ENCODE measurements at places on chromosomes 12 and 14.

DNA sequence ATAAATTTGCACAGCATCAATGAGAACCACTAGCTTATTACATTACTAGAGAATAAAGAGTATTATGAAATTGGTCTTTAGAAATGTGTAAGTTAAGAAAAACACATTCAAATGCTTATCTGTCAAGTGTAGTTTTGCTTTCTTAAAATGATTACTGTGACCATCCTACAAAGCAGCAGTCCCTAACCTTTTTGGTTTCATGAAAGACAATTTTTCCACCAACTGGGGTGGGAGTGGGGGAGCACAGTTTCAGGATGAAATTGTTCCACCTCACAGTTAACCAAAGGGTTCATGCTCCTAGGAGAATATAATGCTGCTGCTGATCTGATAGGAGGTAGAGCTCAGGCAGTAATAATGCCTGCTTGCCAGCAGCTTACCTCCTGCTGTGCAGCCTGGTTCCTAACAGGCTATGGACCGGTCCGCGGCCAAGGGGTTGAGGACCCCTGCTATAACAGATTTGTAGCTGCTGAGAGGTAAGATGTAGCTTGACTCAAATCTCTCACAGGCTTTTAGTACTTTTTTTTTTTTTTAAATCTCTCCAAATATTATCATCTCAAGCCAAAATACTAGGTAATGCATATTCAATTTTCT is 45.4 kb downstream of the PPP4R3A start:
- DNase-seq: no peak

- no peak for DNase-seq
These were observed 117.3 kb upstream of the MYF6 start for GRCh38 chr12:80590085-80590484.

- no peak for DNase-seq
These were observed 24.1 kb downstream of the ANKRD13A start for GRCh38 chr12:110023059-110023980.

- no peak for DNase-seq
These were observed 14.7 kb downstream of the TMEM119 start for GRCh38 chr12:108582978-108583770.

GRCh38 chr14:105165134-105165704 is 3.4 kb downstream of the JAG2 start:
- DNase-seq: no peak

DNA sequence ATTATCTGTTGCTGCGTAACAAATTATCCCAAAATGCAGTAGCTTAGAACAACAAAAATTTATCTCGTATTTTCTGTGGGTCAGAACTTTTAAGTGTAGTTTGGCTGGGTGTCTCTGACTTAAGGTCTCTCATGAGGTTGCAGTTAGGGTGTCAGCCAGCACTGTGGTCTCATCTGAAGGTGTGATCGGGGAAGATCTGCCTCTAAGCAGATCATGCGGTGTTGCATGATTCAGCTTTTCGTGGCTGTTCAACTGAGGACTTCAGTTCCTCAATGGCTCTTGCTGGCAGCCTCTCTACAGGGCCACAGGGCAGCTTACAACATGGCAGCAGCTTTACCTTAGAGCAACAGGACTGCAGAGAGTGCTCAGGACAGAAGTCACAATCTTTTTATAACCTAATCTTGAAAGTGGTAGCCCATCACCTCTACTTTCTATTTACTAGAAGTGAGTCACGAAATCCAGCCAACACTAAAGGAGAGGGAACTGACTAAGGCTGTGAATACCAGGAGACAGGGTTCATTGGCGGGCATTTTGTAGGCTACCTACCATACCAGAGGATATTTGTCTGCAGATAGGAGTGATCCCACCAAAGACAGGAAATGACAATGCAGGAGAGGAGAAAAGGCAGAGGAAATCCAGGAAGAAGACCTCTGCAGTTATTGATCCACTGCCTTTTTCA is 1.8 kb upstream of the TMPRSS12 start:
- no peak for DNase-seq

- no peak for DNase-seq
These were observed 200.2 kb downstream of the PHLDA1 start for GRCh38 chr12:75831402-75831801.

DNA sequence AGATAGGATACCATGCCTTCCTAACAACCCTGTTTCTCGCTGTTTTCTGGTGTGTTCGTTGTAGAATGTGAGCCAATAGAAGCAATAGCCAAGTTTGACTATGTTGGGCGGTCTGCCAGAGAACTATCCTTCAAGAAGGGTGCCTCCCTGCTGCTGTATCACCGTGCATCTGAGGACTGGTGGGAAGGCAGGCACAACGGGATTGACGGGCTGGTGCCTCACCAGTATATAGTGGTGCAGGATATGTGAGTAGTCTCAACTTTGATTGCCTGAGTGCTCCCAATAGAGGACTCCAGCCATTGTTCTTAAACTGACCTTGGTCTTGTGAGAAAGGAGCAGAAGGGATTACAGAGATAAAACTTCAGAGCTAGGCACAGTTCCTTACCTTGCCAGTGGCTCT is 96.2 kb downstream of the KICS2 start:
- DNase-seq: no peak

GRCh38 chr14:44070046-44070445 is 437.0 kb downstream of the FSCB start:
- no peak for DNase-seq

DNA sequence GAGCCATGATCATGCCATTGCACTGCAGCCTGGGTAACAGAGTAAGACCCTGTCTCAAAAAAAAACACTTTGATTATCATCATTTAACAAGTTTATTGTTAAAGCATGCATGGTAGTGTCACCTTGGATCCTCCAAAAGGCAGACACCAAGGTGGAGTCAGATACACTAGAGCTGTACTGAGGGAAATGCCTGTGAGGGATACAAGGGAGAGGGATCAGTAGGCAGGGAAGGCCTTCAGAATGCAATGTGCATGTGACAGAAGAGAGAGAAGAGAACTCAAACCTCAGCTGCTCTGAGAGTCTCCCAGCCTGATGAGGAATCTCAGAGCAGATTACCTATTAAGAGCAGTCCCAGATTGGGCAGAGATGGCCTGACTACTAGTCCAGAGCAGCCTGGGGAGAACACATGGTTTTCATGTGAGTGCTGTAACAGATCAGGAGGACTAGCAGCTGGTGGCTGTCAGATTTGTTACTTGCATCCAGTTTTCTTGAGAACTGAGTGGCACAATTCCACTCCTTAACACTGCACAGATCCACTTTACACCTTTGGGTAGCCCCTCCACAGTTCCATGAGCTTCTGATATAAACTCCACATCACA is 38.0 kb upstream of the A2ML1 start:
- DNase-seq: no peak

- DNase-seq: peak; percentile 81
These were observed 14.8 kb upstream of the EID3 start for GRCh38 chr12:104288635-104289274.

- DNase-seq: no peak
These were observed 129.3 kb upstream of the RASSF8 start for GRCh38 chr12:25829192-25829591.

- DNase-seq: no peak
These were observed 37.7 kb downstream of the RASAL1 start for GRCh38 chr12:113097716-113098440.

GRCh38 chr12:127820271-127820670 is 446.7 kb upstream of the TMEM132C start:
- no peak for DNase-seq

GRCh38 chr12:49332441-49332861 is 4.5 kb downstream of the C1QL4 start:
- DNase-seq: no peak

DNA sequence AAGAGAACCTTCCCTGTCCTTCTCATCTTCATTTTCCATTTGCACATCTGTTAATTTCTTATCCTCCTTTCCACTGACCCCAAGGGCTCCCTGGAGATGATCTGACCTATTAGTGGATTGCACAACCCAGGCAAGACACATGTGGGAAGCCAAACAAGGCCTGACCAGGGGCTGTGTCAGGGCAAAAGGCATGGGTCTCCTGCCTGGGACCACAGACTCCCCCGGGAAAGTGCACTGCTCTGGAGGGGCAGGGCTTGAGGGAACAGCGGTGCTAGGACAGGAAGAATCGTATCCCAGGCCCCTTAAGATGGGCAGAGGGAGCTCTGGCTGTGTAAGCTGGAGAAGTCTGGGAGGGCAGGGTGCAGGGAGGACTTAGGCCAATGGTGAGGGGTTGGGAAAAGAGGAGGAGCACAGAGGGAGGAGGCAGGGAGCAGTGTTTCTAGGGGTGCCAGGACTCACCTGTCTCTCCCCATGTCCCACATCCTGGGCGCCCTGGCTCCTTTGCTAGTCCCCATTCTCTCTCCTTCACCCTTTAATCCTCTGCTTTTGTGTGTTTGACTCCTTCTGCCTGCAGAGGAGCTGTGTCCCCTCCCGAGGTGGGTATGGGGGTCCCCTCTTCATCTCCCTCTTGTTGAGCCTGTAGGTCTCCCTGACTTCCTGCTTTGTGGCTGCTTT is 25.3 kb downstream of the PLEKHG3 start:
- no peak for DNase-seq

GRCh38 chr14:81062816-81063215 is 107.4 kb downstream of the TSHR start:
- no peak for DNase-seq

DNA sequence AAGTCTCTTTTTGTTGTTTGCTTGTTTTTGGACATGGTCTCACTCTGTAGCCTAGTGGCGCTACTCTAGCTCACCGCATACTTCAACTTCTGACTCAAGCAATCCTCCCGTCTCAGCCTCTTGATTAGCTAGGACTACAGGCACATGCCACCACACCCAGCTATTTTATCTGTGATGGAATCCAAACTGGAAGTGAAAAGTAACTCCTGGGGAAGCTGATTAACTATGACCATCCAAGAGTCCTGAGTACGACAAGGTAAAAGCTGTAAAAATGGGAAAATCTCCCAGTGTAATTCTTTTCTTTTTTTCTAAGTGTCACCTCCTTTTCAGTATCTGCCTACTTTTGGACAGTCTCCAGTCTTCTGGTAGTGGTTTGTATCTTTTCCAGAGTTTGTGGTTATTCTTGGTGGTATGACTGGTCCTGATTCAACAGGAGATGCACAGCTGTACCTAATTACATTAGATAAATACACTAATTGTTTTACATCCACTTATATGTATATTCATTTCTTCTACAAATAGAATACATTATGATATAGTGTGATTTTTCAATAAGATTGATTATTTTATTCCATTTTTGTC is 97.8 kb downstream of the SLC6A15 start:
- no peak for DNase-seq

GRCh38 chr12:53504004-53504920 is 3.0 kb downstream of the NPFF start:
- no peak for DNase-seq

GRCh38 chr14:79057333-79057732 is 887.2 kb downstream of the NRXN3 start:
- DNase-seq: no peak

DNA sequence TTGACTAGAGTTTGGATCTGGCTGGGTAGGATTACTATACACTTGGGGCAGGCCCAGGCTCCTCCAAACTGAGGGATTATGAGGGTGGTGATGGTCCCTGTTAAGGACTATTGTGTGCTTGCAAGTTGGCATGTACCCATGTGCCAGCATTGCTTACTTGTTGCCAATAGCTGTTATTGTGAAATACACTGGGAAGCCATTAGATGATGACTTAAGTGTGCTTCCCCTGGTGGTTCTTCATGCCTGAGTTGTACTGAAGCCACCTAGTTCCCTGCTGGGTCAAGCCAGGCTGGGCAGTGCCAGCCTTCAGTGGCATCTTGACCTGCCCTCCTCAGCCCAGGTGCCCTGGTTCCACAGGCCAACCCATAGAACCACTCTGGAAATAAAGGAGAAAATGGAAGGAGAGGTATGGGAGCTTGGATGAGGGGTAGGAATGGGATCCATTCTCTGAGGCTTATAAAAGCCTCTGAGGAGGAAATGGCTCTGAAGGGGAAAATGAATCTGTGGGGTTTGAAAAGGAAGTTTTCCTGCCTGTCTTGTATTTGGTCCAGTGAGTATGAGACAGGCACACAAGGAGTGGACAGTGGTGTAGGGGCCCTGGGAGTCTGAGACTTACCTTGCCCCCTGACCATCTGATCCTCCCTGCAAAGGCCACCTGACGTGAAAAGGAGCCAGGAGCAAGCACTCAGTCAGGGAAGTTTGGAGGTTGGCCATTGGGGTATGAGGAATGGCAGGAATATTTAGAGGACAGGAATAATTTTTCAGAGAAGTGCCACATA is 724 bp downstream of the LTB4R start:
- no peak for DNase-seq

DNA sequence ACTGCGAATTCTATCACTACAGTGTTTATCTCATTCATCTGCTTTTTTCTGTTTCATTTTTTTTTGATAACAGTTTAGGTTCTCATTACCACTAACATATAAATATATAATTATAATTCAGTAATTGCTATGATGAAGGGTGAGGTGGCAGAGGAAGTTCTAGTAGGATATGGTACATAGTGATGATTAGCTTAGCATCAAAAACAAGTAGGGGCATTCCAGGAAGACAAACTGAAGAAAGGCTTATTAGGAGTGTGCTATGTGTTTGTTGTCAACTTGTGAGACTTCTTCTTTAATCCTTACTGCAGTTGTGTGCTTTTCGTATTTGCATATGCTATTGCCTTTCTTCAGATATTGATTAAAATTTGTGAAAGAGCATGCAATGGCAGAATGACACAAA is 20.6 kb downstream of the FUT8 start:
- no peak for DNase-seq

Measured in activated CD4-positive, alpha-beta T cell treated with anti-CD3 and anti-CD28 coated beads, Interleukin-2, amount 50 U/mL, for 4 hours (primary cell).